ENCODE measurements at places on chromosomes 13 and 19. TPM values are rescaled to one million over a fixed set of nuclear protein-coding genes. Genes with fewer than 3 reads are reported as not detected.

The PSG1 gene
- 0.51 TPM for total RNA-seq

DNA sequence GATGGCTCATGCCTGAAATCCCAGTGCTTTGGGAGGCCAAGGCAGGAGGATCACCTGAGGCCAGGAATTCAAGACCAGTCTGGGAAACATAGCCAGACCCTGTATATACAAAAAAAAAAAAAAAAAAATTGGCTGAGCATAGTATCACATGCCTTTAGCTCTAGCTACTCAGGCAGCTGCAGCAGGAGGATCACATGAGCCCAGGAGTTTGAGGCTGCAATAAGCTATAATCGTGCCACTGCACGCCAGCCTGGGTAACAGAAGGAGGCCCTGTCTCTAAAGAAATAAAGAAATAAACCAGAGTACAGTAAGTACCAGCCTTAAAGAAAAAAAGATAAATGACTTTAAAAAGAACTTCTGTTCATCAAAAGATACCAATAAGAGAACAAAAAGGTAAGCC lies 52.9 kb downstream of the FAM124A start:
- DNase-seq, result no peak

The ZNF85 gene
- total RNA-seq, result 5.9 TPM

GRCh38 chr13:64925727-64926126 lies 2304.4 kb downstream of the PCDH9 start:
- DNase-seq, result no peak

DNA sequence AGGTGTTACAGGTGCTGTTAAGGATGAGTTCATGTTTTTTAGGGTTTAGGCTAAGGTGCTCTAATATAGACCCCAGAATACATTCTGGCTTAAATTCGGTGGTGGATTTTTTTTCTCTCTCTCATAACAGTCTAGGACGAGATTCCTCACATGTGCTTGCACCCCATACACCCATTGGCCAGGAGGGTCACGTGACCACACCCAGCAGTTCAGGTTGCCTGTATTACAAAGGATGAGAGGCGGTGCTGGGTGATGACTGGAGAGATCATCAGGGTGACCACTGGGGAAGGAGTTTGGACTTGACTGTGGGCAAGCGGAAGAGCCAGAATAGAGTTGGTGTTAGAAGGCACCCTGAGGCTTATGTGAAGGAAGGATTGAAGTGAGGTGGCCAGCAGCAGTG lies 27.7 kb downstream of the PPP2R1A start:
- no peak for DNase-seq

GRCh38 chr19:4503132-4503824 lies 15.0 kb downstream of the PLIN4 start:
- no peak for DNase-seq

DNA sequence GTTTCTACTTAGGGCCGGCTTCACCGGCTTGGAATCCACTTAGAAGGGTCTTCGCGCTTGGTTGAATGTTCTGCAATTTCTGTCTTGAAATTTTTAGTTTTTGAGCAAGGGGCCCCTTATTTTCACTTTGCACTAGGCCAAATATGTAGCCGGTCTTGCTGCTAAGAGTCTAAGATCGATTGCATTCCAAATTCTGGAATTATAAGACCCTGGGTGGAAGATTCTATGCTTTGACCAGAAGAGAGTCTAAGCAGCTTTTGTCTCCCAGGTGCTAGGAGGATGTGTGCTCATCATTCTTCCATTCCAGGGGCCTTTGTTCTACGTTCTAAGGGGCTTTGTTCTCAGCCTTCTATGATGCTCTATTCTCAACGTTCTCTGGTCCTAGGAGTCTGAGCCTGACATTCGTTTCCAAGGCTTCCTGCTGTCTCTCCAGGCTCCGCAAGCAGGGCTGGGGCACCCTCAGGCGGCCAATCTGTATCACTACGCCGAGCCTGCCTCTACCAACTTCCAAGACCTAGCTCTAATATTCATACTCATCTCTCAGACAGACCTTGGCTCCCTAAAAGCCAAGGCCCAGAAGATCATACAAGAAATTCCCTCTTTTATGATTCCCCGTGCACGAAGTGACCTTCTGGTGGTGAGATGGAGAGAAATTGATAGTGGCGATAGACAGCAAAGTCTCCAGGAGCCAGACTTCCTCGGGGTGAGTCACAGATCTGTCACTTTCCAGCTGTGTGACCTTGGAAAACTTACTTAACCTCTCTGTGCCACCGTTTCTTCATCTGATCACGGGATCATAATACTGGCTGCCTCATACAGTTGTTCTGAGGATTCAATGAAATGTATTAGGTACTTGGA lies 982 bp upstream of the DACT3 start:
- DNase-seq, result peak; percentile 91

DNA sequence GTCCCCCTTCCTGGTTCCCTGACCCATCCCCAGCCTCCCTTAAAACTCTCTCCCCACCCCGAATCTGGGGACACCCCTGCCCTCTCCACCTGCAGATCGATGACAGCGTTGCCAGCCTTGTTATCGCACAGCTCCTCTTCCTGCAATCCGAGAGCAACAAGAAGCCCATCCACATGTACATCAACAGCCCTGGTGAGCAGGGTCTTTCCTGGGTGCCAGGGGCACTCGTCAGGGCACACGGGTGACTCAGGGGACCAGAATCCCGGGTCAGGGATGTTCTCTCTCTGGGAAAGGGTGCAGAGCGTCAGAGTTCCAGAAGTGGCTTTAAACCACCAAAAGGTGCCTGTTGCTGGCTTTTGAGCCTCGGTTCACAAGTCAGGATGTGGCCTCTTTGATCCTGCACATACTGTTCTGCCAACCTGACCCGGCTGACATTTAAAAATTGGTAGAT lies 1.0 kb downstream of the CLPP start:
- DNase-seq, result peak; percentile 7

GRCh38 chr13:25177636-25178035 lies 5.5 kb upstream of the AMER2 start:
- no peak for DNase-seq

- DNase-seq, result no peak
These were observed 29.9 kb upstream of the ARGLU1 start for GRCh38 chr13:106597749-106598395.

DNA sequence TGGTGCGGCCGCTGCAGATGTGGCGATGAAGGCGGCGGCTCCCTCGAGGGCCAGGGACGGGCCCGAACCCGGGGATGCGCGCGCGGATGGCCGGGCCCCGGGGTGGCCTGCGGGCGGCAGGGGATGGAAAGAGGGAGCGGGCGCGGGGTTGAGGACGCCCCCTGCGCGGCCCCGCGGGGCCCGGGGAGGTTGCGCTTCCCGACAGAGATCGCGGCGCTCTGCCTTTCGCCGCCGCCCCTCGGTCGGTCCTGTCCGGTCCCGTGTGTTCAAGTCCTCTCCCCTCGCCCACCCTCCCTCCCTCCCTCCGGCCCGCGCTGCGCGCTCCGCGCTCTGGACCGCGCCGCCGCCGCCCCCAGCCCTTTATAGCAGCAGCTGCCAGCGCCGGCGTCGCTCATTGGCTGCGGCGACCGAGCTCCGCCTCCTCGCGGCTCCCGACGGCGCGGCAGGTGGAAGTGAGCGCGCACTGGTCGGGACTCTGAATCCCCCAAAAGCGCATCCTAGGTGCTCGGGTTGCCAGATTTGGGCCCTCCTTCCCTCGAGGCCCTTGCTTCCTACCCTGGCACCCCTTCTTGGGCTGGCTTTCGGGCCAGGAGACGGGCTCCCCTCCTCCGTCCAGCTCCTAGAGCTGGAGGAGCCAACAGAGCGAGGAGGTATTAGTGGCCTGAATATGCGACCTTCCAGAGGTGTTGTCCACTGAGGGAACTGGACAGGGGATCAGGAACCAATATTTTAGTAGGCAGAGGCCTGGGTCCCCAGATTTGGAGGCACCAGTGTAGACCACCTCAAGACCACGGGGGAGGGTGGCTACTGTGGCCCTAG lies at the start of gene ELAVL3:
Gene ELAVL3 (minus strand): TSS at position 332 of the 819 bp plus-strand sequence. CDS start 438 bp downstream, outside the sequence.
- DNase-seq, result no peak

- no peak for DNase-seq
These were observed 143.9 kb downstream of the COL4A1 start for GRCh38 chr13:110162866-110163658.

GRCh38 chr13:94020426-94020825 lies 459.1 kb downstream of the DCT start:
- no peak for DNase-seq

The ZNF208 gene
- total RNA-seq, result 3.6 TPM

DNA sequence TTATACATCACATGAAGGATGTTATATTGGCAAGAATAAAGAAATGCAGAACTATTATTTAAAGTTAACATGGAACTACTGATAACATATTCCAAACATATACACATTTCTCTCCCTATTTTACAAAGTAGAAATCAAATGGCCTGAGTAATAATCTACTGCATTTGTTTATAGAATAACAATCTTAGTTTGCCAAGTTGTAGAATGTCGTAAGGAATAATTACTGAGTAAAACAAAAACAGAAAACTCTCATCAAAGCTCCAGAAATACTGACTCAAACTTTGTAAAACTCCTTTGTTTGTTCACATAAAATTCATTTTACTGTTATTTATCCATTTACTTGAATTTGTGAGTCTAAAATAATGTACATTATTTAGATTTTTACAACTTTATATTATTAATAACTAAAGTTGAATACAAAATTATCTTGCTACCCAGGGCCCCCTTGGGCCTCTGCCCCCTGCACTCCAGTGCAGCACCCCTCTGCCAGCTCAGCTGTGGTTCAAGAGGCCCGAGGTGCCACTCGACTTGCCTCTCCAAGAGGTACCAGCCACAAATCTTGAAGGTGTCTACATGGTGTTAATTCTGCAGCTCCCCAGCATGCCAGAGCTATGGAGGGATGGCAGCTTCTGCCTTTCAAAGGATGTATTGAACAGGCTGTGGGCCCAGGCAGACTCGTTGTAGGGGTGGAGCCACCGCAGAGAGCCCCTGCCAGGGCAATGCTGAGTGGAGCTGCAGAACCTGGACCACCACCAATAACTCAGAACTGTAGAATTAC lies 2819.7 kb downstream of the PCDH9 start:
- DNase-seq, result no peak

DNA sequence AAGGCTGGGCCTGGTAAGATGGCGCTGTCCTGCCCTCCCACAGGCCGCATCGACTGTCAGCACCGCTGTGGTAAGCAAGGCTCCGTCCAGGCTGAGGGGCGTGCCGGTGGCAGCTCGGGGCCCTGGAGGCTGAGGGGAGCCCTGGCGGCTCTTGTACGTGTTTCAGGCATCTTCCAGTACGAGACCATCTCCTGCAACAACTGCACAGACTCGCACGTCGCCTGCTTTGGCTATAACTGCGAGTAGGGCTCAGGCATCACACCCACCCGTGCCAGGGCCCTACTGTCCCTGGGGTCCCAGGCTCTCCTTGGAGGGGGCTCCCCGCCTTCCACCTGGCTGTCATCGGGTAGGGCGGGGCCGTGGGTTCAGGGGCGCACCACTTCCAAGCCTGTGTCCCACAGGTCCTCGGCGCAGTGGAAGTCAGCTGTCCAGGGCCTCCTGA lies 1.2 kb downstream of the IZUMO4 start:
- DNase-seq, result no peak

The CALR3 gene
- total RNA-seq, result not detected

DNA sequence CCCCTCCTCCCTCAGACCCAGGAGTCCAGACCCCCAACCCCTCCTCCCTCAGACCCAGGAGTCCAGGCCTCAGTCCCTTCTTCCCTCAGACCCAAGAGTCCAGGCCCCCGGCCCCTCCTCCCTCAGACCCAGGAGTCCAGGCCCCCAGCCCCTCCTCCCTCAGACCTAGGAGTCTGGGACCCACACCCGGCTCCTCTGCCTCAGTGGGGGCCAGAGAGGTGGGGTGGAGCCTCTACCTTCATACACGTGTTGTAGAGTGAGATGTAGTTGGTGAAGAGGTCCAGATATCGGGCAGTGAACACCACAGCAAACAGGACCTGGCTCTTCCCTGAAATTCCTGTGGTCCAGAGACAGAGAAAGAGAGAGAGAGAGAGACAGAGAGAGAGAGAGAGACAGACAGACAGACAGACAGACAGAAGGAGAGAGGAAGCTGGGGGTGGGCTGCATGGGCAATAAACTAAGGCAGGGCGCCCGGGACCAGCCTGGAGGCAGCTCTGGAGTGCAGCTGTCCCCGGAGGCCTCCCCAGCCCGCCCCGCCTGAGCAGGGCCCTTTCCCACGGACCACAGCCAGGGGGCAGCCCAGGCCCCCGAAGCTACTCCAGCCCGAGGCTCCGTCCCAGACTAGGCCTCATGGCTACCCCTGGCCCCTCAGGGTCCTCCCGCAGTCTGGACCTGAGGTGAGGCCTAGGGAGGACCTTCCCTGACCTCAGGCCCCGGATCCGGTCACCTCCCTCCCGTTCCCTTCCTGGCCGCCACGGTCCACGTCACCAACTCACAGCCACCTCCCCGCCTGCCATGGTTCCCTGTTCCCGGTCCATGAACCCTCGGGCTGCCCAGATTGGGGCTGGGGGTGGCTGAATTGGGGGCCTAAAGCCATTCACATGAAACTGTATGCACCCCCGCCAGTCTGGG lies 907 bp downstream of the KDELR1 start:
- DNase-seq, result peak; percentile 61

DNA sequence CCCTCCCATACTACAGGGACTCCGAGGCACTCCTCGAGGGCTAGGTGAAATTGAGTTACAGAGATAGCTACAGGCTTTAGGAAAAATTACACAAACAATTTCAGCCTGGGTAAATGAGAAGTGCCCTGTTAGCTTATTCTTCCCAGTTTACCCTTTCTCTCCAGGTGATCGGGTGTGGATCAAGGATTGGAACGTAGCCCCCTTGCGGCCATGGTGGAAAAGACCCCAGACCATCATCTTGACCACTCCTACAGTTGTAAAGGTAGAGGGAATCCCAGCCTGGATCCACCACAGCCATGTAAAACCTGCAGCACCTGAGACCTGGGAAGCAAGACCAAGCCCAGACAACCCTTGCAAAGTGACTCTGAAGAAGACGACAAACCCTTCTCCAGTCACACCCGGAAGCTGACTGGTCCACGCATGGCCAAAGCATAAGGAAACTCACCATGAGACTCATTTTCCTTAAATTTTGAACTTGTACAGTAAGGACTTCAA lies 600.6 kb downstream of the UQCRFS1 start:
- no peak for DNase-seq

DNA sequence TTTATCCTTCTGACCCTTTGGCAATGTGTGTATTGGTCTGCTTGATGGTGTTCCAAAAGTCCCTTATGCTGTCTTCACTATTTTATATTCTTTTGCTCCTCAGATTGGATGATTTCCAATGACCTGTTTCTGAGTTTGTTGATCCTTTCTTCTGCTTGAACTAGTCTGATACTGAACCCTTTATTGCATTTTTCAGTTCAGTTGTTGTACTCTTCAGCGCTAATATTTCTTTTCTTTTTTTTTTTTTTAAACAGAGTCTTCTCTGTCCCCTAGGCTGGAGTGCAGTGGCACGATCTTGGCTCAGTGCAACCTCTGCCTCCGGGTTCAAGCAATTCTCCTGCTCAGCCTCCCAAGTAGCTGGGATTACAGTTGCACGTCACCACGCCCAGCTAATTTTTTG lies 12.6 kb upstream of the ZNF566 start:
- DNase-seq, result no peak

The ZNF776 gene
- 20.0 TPM for total RNA-seq

Measured in fibroblast of lung (primary cell).